ENCODE measurements at places on chromosomes 4 and X.

GRCh38 chrX:39935411-39936064 is 162.2 kb downstream of the BCOR start:
- no peak for DNase-seq

DNA sequence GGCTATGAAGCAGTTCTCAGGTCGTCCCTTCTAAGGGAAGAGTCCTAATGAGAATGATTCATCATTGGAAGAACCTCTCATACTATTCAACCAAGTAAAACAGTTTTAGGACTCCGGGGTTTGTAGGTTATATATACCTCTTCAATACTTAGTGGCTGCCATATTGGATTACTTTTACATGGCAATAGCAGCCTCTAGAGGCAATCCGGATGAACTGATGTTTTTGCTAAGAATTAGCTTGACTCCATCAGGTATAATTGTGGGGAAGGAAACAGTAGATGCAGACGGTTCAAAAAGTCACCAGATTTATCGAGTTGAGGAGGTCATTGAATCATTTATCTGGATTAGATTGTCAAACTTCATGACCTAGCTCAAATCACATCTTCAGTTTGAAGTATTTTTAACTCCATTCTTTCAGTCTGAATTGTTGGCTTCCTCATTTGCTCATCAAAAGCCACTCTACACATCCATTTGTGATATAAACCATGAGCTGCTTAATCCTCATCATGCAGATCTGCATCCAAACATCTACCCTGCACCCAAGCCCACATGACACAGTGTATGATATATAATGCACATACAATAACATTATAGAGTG is 28.4 kb downstream of the GUCY1B1 start:
- DNase-seq, result no peak

DNA sequence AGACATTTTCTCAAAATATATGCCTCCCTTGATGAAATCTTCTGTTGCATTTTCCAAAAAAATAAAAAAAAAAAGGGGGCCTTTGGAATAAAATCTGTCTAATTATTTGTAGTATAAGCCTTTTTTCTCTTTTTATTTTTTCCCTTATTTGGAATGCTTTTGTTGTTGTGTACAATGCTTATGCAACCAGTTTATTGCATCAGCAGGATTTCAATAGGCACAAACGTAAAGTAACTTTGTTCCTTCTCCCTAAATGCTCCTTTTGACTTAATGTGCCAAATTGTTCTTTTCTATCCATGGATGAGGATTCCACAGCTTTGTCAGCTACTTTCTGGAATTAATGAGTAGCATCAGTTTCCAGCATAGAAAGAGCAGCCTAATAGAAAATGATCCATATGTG is 59.6 kb upstream of the HPGD start:
- DNase-seq, result no peak

GRCh38 chr4:73608689-73609594 is 11.3 kb downstream of the RASSF6 start:
- no peak for DNase-seq

- no peak for DNase-seq
Observed at GRCh38 chrX:156001001-156001666, 3.6 kb downstream of the IL9R start.

GRCh38 chrX:107721966-107722707 is 53.5 kb downstream of the TSC22D3 start:
- DNase-seq, result no peak

GRCh38 chr4:153332936-153333335 is 11.6 kb upstream of the MND1 start:
- no peak for DNase-seq

DNA sequence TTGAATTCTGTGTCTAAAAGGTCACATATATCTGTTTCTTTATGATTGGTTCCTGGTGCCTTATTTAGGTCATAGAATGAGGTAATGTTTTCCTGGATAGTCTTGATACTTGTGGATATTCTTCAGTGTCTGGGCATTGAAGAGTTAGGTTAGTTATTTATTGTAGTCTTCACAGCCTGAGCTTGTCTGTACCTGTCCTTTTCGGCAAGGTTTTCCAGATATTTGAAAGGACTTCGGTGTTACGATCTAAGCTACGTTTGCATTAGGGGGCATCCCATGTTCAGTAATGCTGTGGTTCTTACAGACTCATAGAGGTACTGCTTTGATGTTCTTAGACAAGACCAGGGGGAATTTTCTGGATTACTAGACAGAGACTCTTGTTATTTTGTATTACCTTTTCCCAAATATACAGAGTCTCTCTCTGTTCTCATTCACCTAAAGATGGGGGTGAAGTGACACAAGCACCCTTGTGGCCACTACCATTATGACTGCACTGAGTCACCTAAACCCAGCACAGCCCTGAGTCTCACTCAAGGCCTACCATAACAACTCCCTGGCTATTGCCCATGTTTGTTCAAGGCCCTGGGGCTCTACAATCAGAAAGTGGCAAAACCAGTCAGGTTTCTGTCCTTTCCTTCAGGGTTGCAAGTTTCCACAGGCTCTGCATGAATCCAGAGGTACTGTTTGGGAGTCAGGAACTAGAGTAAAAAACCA is 30.1 kb upstream of the CYSLTR1 start:
- DNase-seq, result no peak

GRCh38 chr4:164943192-164943591 is 34.3 kb downstream of the TRIM61 start:
- no peak for DNase-seq

GRCh38 chrX:129956765-129957164 is 25.7 kb upstream of the BCORL1 start:
- DNase-seq, result no peak

- DNase-seq, result no peak
Observed at GRCh38 chrX:6052111-6052745, 176.4 kb downstream of the NLGN4X start.

- DNase-seq, result no peak
Observed at GRCh38 chr4:24858026-24858425, 54.8 kb downstream of the CCDC149 start.

DNA sequence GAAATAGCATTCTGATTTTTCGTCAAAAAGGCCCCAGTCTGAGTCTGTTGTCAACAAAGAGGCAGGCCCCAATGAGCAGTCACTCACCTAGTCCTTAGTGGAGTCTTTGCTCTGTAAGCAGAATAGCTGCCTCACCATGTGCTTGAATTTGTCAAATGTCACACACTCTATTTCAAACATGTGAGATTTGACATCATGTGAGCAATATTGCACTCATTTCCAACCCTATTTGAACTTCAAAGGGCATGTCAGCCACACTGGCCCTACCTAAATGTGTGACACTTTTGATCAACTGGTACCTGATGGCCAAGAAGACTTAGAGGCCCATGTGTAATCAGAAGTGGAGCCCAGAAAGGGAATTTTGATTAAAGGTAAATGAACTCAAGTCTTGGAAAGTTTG is 59.4 kb upstream of the PLAC1 start:
- no peak for DNase-seq

GRCh38 chrX:96540111-96540631 is 144.5 kb upstream of the DIAPH2 start:
- DNase-seq, result no peak

DNA sequence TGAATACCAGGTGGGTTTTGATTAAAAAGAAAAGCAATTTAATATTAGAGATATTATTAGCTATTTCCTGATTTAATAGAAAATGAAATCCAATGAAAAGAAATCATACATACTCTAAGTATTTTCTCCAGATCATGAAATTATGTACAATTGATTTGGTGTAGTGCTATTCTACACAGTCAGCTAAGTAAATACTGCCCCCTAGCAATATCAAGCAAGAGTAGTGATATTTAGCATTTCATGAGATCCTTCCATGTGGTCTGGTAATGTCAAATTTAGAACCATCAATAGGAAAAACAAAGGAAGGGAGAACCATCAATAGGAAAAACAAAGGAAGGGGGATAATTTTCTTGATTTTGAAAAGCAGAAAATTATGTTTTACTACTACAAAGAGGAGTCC is 114.6 kb downstream of the TBCK start:
- DNase-seq, result no peak

- no peak for DNase-seq
Observed at GRCh38 chr4:88244056-88244455, 40.3 kb downstream of the PPM1K start.

DNA sequence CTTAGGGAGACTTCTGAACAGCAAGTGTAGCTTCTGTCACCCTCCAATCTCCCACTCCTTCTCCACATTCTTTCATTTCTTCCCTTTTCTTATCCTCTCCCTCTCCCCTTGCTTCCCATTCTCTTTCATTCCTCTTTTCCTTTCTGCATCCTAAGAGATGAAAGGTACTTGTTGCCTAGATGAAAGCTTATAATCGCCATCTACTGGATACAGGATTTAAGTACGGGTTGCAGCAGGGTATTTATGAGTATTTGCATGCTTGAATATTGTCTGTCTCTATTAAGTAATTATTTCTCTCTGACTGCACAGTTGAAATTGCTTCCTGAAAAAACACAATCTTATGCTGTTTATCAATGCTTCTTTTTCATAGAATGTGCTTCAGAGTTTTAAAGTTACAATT is 174.0 kb upstream of the TENT5D start:
- no peak for DNase-seq

DNA sequence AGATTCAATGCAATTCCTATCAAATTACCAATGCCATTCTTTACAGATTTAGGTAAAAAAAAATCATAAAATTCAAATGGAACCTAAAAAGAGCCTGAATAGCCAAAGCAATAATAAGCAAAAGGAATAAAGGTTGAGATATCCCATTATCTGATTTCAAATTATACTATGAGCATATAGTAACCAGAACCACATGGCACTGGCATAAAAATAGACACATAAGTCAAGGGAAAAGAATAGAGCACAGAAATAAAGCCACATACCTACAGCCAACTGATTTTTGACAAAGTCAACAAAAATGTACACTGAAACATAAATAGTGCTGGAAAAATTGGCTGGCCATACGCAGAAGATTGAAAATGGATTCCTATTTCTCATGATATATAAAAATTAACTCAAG is 853.7 kb downstream of the FAT4 start:
- DNase-seq, result no peak

- no peak for DNase-seq
Observed at GRCh38 chrX:68808686-68809357, 20.0 kb upstream of the EFNB1 start.

GRCh38 chr4:107804956-107805355 is 19.8 kb upstream of the SGMS2 start:
- DNase-seq, result no peak

GRCh38 chr4:69995526-69996016 is at the start of gene STATH:
TSS of gene STATH (plus strand) at chr4:69995966. CDS start at chr4:69998438, 2,472 bp downstream.
- DNase-seq, result no peak

GRCh38 chr4:149549911-149550310 is 265.7 kb downstream of the IQCM start:
- DNase-seq, result no peak

GRCh38 chrX:154734061-154734781 is 16.7 kb downstream of the GAB3 start:
- DNase-seq, result peak; percentile 44

GRCh38 chr4:174193438-174194374 is 89.8 kb downstream of the FBXO8 start:
- DNase-seq, result no peak

GRCh38 chr4:180828455-180829018 is 1414.7 kb upstream of the TENM3 start:
- DNase-seq, result no peak

DNA sequence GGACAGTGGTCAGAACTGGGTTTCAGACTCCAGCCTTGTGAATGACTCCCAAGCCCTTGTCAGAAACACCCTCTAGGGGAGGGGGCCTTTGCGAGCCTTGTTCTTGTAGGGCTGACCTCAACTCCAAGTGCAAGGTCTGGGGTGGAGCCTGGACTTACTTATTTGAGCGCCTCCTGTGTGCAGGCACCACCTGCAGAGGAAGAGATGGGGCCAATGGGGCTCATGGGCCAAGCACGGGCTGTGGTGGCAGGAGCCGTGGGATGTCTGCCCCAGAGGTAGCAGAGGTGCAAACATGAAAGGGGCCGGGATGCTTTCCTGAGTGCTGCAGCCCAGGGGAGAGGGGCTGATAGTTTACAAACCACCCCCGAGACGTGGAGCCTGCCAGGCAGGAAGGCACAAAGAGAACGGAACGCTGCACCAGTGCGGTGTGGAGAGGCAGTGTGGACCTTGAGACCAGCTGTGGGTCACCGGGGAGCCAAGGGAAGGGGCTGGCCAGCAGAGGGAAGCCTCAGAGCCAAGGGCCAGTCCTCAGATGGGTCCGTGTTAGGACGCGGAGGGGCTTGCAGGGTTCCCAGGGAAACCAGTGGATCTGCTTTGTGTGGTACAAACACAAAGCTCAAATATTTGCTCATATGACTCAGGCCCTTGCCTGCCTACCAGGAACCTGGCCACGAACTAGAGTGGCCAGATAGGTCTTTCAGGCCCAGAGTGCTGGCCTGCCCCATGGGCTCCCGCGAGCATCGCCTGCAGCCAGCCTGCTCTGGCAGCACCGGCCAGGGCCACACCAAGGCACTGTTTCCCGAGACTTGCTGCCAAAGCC is 8.7 kb upstream of the TADA2B start:
- no peak for DNase-seq

DNA sequence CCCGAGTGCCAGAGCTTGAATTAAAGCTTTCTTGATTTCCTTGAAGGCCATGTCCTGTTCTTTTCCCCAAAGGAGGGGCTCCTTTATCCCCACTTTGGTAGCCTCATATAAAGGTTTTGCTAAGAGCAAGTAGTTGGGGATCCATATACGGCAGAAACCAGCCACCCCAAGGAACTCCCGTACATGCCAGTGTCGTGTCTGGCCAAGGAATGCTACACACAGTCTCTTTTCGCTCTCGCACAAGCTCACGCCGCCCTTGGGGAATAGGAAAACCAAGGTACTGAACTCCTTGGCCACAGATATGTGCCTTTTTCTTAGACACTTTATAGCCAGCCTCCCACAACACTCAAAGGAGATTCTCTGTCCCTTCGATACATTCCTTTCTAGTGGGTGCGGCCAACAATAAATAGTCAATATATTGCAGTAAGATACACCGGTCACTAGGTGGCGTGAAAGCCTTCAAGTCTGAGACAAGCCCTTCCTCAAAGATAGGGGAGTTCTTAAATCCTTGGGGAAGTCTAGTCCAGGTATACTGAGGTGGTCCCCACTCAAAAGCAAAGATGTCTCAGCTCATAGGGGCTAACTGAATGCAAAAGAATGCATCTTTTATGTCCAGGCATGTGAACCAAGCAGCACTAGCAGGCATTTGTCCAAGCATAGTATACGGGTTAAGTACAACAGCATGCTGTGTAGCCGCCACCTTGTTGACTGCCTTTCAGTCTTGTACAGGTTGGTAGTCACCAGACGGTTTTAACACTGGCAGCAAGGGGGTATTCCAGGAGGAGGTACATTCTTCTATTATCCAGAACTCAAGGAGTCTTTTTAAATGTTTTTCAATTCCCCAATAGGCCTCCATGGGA is 57.8 kb upstream of the XAGE1B start:
- DNase-seq, result no peak

- no peak for DNase-seq
Observed at GRCh38 chrX:105190252-105190853, 30.1 kb downstream of the TEX13A start.

- DNase-seq, result no peak
Observed at GRCh38 chrX:112731793-112732192, 52.1 kb upstream of the LHFPL1 start.
